ENCODE measurements at places on chromosomes 1 and 21.

DNA sequence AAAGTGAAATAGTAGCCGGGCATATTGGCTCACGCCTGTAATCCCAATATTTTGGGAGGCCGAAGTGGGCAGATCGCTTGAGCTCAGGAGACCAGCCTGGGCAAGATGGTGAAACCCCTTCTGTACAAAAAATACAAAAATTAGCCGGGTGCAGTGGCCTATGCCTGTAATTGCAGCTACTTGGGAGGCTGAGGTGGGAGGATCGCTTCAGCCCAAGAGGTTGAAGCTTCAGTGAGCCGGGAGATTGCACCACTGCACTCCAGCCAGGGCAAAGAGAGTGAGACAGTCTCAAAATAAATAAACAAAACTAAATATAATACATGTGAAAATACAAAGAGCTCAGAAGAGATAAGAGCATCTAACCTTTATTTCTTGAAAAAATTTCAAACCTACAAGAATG lies 2.3 kb upstream of the MSTO1 start:
- no peak for DNase-seq

DNA sequence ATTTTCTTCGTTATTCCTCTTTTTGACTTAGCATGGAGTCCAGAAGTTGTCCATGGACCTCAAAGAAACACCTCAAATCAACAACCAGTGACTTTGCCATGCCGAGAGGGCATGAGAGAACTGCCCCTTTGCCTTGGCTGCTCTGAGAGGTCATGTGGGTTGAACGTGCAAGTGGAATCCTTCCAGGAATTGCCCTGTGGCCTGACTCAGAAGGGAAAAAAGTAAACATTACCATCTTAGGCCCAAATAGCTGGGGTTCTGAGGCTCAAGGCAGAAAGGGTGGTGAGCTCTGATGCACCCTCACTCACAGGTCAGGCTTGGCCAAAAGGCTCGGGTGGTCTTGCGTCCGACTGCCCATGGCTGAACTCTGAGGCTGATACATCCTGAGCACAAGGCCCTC lies 15.1 kb downstream of the STUM start:
- DNase-seq = no peak

GRCh38 chr1:150558303-150558704 lies 9.1 kb downstream of the ADAMTSL4 start:
- peak; percentile 10 for DNase-seq

DNA sequence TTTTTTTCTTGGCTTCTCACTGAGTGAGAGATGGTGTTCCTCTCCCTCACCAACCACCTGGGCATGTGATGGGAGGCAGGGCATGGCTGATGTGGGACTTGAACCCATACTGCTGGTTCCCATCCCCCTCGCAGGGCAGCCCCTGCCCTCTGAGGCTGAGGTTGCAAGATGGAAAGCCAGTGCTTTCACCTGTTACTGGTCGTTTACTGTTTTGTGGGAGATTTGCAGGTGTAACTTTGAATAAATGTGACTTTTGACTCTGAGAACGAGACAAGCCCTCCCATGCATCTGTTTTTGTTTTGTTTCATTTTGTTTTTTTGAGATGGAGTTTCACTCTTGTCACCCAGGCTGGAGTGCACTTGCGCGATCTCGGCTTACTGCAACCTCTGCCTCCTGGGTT lies 21.6 kb downstream of the C1orf167 start:
- no peak for DNase-seq

GRCh38 chr21:41691205-41692184 lies 75.4 kb downstream of the RIPK4 start:
- DNase-seq = no peak
